Kidney epithelial cell (primary cell): ENCODE measurements at places on chromosomes 7 and 10. TPM values are rescaled to one million over a fixed set of nuclear protein-coding genes. Genes with fewer than 3 reads are reported as not detected.

The COL26A1 gene
- 0.21 and 0.42 TPM in 2 replicates for total RNA-seq

The TAS2R5 gene
- total RNA-seq = 0.46 and 3.7 TPM in 2 replicates

The RPP30 gene
- 40.7 and 44.4 TPM in 2 replicates for total RNA-seq

The MLLT10 gene
- 32.3 and 32.7 TPM in 2 replicates for total RNA-seq

The GPRIN2 gene
- total RNA-seq = 9.2 and 17.0 TPM in 2 replicates

The PIK3CG gene
- total RNA-seq = 0.50 and 0.75 TPM in 2 replicates

- no peak for DNase-seq
Measured at GRCh38 chr7:7175075-7175695, 7.2 kb upstream of the C1GALT1 start.

- DNase-seq = no peak
Measured at GRCh38 chr10:74641659-74642058, 184.7 kb upstream of the KAT6B start.

DNA sequence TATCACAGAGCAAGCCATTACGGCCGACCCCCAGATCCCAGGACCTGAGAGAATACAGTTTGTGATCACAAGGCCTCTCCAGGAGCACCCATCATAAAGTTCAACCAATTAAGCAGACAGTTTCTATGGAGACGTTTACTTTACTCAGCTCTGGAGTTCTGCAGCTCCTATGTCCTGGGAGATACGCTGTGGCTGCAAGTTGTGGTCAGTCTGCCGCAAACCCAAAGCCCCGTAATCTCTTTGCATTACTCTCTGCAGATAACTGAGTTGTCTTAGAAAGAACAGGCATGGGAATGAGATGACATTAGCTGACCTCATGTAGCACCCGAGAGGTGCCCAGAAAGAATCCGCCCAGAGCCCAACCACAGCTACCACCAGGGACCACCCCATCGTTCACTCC is 305.1 kb downstream of the FGFR2 start:
- no peak for DNase-seq

- no peak for DNase-seq
Measured at GRCh38 chr10:131822692-131823245, 78.0 kb upstream of the PPP2R2D start.

DNA sequence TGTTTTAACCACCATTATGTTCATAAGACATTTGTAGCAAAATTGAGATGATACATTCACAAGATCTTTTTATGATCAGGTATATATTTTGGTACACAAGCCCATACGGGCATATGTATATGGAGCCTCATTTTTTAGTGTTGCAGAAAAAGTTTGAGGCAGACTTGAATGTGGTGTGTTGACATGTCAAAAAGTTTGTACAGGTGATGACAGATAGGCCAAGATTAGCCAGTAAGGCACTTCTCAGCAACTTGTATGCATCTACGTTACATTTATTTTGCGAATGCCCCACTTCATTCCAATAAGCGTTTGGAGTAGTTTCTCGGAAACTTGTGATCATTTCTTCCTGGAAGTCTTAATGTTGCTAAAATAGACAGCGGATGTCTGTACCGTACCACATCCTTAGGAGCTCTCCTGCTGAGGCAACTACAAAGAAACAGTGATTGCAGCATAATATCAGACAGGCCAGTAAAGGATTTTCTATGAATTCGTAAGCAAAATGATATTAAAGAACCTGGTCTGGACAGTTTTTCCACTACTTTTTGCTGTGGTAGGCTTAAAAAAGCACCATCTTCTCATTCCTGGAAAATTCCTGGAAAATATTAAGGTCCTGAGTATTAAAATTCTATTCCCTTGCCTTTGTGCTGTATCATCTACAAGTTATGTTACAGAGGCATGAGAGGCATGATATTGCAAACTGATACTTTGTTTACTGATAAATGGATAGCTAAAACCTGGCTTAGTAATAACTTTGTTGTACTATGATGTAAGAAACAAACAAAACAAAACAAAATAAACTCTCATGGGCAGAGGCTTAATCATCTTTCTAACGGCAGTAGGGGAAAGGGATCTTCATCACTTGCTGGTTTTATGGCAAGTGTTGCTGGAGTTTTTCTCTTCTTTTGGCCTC is 153.6 kb downstream of the HDAC9 start:
- no peak for DNase-seq

DNA sequence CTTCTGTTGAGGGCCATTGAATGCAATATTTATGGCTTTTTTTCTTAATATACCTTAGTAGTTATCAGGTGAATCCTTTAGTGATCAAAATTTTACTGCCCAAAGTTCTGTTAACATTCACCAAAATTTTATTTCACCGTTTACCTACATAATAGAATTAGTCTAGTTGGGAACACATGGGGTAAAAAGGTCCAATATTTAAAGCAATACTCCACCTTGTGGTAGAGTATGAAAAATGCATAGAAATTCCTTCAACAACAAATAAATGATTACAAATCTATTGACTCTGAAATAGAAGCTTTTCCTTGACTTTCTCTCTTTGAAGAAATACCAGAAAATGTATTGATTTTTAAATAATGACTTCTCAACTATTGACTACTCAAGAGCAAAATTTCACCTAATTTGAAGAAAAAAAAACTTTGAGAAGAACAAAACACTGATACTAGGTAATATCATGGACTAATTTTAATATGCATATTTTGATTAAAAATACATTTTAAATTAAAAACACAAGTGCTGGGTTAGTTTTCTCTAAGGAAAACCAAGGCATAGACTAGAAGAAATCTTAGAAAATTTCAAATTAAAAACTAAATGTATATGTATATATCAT is 43.3 kb downstream of the POLR1F start:
- DNase-seq = no peak

GRCh38 chr10:50390302-50390701 is 139.0 kb upstream of the ASAH2 start:
- no peak for DNase-seq

GRCh38 chr10:109924087-109924486 is 776 bp upstream of the XPNPEP1 start:
- no peak for DNase-seq

- DNase-seq = no peak
Measured at GRCh38 chr7:26891400-26892350, 27.3 kb upstream of the SKAP2 start.

DNA sequence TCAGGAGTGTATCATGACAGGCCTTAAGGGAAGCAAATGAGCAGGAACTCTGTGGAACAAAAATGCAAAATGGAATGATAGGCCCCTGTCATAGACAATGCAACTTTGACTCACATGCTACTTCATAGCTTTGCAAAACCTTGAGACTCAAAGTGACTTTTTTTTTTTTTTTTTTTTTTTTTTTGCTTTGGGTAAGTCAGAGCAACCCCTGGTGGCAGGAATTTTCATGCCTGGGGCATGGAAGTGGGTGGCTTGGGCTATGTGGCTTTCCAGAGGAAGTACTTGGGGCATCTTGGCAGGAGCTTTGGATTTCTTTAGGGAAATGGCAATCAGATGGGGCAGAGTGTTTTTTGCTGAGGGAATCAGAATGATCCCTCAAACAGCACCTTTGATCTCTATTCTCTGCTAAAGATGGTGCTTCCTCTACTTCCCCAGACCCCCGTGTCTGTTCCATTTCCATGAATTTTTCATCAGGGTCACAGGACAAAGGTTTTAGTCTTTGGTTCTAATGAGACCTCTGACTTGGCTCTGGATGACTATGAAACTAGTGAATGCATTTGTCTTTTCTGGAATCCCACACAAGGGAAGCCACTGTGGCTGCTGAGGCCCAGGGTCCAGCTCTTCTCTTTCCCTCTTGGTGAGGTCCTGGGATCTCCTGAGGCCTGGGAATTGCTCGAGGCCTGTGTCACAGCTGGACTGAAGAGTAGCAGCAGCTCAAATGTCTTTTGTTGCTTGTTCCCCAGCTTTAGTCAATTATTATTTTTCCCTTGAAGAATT is 62.8 kb downstream of the TACC2 start:
- DNase-seq = peak; percentile 39

DNA sequence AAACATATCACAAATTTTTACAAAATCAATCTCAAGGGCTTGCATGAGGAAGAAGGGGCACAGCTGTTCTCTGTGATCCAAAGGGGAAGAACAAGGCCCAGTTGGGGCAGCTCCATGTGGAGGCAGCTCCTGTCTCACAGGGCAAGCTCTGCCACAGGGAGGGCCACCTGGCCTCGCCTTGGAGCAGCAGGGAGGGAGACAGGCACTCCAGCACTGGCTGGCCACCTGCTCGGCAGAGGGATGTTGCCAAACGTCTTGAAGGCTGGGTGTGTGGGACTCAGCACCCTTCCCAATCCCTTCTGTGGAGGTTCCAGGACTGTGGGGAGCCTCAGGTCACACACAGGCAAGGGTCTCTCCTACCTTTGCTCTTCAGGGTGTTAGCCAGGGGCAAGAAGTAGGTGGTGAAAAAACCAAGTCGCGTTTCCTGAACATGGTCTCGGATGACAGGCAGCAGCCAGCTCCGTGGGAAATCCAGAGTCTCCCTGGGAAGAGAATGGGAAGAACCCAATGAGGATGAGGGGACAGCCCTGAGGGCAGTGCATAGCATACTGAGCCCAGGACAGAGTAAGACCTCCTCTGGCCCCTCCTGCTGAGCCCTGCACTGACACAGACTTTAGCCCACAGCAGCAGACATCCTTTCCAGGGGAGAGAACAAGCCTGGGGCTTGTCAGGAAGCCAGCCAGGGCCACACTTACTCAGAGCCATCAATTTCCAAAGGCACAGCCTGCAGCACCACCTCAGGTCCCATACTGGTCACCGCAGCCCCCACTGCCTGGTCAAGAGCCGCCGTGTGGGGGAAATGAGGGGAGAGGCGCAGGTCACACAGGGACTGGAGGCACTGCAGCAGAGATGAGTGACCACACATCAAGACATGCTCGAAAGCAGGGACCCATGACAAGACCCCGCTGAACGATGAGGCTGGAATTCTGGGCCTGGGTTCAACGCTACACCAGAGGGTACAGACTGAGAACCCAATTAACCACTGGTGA is 21.9 kb downstream of the RRP12 start:
- DNase-seq = no peak

DNA sequence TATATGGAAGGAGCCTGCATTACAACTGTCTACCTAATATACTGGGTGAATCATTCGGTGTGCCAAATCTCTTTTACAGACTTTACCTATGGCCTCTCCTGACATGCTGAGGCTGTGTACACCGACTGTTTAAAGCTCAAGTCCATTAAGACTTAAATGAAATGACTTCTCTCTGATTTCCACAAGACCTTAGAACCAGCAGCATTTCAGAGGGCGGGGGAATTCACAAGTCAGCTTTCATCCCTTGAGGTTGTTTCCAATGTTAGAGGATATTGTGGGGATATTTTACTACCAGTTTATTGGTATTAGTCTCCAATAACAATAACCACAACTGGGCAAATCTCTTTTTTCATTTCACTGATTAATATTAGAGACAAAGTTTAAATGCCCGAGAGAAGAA is 87.1 kb upstream of the IKZF1 start:
- no peak for DNase-seq

GRCh38 chr7:24442170-24442777 is 131.0 kb upstream of the PALS2 start:
- no peak for DNase-seq

DNA sequence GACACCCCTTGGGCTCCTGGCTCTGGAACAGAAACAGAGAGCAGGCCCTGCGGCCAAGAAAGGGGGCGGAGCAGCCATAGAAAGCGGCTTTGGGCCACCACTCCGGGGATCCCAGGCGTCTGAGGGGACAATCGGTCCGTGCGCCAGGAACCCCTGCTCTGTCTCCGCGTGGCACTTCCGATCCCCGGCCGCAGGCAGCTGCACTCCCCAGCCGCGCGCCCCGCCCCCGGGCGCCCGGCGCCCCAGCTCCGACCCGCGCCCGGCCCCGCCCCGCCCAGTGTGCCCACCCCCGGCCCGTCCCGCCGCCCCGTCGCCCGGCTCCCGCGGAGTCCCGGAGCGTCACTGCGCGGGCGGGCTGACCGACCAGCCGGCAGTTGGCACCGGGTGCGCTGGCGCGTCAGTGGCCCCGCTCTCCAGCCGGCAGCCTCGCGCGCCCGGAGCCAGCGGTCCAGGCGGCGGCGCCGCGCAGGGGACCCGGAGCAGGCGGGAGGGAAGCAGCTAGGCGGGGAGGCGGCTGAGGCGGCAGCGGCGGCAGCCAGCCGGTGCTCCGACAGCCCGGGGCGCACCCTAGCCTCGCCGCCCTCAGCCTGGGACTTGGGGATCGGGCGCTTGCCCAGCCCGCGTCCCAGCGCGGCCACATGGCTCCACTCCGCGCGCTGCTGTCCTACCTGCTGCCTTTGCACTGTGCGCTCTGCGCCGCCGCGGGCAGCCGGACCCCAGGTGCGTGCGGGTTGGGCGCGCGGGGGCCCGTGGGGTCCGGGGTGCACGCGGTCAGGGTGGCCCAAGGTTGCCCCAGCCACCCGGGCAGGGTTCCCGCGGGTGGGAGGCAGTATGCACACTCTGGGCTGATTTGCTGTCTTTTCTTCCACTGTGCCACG is at the start of gene ADAMTS14:
Gene ADAMTS14 (plus strand): TSS at position 342 of the 878 bp plus-strand sequence. CDS start 297 bp downstream, at position 639.
- no peak for DNase-seq

- no peak for DNase-seq
Measured at GRCh38 chr10:92248566-92248965, 42.3 kb downstream of the CPEB3 start.

DNA sequence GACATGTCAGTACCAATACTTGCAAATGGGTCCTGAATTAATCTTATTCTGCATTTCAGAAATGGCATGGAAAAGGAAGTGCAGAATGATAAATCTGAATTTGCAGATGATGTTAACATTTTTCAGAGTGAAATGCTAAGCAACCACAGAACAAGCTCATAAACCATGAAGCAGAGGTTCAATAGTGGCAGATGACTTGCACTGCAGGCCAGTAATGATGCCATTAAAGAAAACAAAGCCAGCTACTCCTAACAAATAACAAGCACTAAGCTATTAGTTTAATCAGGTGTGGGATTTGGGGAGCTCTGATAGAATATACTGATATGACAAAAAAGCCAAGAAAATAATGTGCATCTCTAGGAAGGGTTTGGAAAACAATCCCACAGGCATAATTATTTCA is 85.4 kb downstream of the FAM13C start:
- no peak for DNase-seq

DNA sequence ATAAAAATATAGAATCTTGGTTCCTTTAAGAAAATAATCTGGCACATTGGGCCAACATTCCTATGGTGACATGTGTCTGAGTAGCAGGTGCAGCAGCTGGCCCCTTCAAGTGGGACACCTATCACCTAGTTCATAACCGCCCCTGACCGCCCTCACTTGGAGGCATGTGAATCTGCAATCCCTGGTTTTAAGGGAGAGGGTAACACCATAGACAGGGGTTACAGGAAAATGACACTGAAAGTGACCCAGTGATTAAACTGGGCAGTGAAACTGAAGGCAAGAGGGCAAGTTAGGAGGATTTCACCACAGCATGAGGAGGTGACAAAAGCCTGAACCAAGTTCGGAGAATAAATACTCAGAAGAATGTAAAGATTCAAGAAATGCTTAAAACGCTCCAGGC is 1.1 kb downstream of the RSU1 start:
- no peak for DNase-seq

GRCh38 chr10:28326516-28327490 is 23.9 kb upstream of the MPP7 start:
- no peak for DNase-seq

GRCh38 chr10:13270877-13271551 is 28.9 kb downstream of the PHYH start:
- no peak for DNase-seq

GRCh38 chr7:8177109-8177933 is 84.6 kb downstream of the ICA1 start:
- DNase-seq = no peak

- DNase-seq = no peak
Measured at GRCh38 chr7:130841416-130841815, 107.4 kb upstream of the KLF14 start.
